CD4-positive, CD25-positive, alpha-beta regulatory T cell (primary cell): ENCODE measurements at places on chromosomes 1 and 21. TPM values are rescaled to one million over a fixed set of nuclear protein-coding genes. Genes with fewer than 3 reads are reported as not detected.

Gene AGMAT
- polyA plus RNA-seq: 9.1 TPM

Gene S100A9
- polyA plus RNA-seq: 0.96 TPM

Gene PAFAH2
- polyA plus RNA-seq: 19.6 TPM

Gene MX2
- polyA plus RNA-seq: 38.8 TPM

Gene OPTC
- not detected for polyA plus RNA-seq

Gene ST6GALNAC3
- 0.95 TPM for polyA plus RNA-seq

Gene EFHD2
- polyA plus RNA-seq: 45.3 TPM

Gene CTSS
- polyA plus RNA-seq: 196 TPM

Gene NR0B2
- polyA plus RNA-seq: not detected

Gene DPT
- polyA plus RNA-seq: not detected

Gene C1orf226
- 0.14 TPM for polyA plus RNA-seq

Gene RXRG
- not detected for polyA plus RNA-seq

Gene SLAMF6
- 127 TPM for polyA plus RNA-seq

Gene TRAF5
- polyA plus RNA-seq: 34.4 TPM

Gene ACTL8
- not detected for polyA plus RNA-seq
